ENCODE measurements at places on chromosomes 13 and 19. TPM values are rescaled to one million over a fixed set of nuclear protein-coding genes. Genes with fewer than 3 reads are reported as not detected.

PEAK3 gene
- total RNA-seq: not detected

IRF2BP1 gene
- 29.2 TPM for total RNA-seq

MUC16 gene
- 0.05 TPM for total RNA-seq

DENND1C gene
- 3.5 TPM for total RNA-seq

TEKTIP1 gene
- total RNA-seq: 1.9 TPM

ZNF98 gene
- not detected for total RNA-seq

DACH1 gene
- total RNA-seq: 1.3 TPM

MAP4K1 gene
- 1.7 TPM for total RNA-seq

ANO8 gene
- total RNA-seq: 11.5 TPM

TTYH1 gene
- total RNA-seq: not detected

ARID3A gene
- 239 TPM for total RNA-seq

PLD3 gene
- total RNA-seq: 100 TPM

KMT2B gene
- total RNA-seq: 54.2 TPM

APC2 gene
- 11.3 TPM for total RNA-seq

ZNF154 gene
- total RNA-seq: not detected

ANGPTL8 gene
- not detected for total RNA-seq

CD70 gene
- total RNA-seq: not detected

CERS4 gene
- 56.8 TPM for total RNA-seq

TMEM145 gene
- 2.5 TPM for total RNA-seq

ICAM4 gene
- 9.0 TPM for total RNA-seq

NPAS1 gene
- 1.8 TPM for total RNA-seq

CLEC4M gene
- total RNA-seq: not detected

PSG1 gene
- not detected for total RNA-seq

DUS3L gene
- 73.3 TPM for total RNA-seq

SLC7A10 gene
- not detected for total RNA-seq

SLITRK1 gene
- total RNA-seq: not detected

PPM1N gene
- 1.2 TPM for total RNA-seq

PINLYP gene
- total RNA-seq: not detected

FCAR gene
- not detected for total RNA-seq

CCL25 gene
- total RNA-seq: not detected

NANOS3 gene
- not detected for total RNA-seq

MTUS2 gene
- total RNA-seq: 1.1 TPM

PROSER1 gene
- 85.0 TPM for total RNA-seq

LRRC63 gene
- not detected for total RNA-seq

ZNF880 gene
- 1.8 TPM for total RNA-seq

ATP4B gene
- total RNA-seq: not detected

IGFLR1 gene
- 10.1 TPM for total RNA-seq

CRTC1 gene
- total RNA-seq: 13.8 TPM

KIR2DL4 gene
- total RNA-seq: not detected

GARIN5A gene
- 1.5 TPM for total RNA-seq

LIM2 gene
- total RNA-seq: not detected

THSD1 gene
- total RNA-seq: 0.11 TPM

RRAS gene
- 10.6 TPM for total RNA-seq

RGL3 gene
- 58.8 TPM for total RNA-seq

CGB3 gene
- not detected for total RNA-seq

CEACAM6 gene
- total RNA-seq: 10.7 TPM
